MV-4-11 (cell line): ENCODE measurements at places on chromosomes 13 and 19.

GRCh38 chr13:91955546-91956355 is 557.3 kb downstream of the GPC5 start:
- DNase-seq, result no peak

DNA sequence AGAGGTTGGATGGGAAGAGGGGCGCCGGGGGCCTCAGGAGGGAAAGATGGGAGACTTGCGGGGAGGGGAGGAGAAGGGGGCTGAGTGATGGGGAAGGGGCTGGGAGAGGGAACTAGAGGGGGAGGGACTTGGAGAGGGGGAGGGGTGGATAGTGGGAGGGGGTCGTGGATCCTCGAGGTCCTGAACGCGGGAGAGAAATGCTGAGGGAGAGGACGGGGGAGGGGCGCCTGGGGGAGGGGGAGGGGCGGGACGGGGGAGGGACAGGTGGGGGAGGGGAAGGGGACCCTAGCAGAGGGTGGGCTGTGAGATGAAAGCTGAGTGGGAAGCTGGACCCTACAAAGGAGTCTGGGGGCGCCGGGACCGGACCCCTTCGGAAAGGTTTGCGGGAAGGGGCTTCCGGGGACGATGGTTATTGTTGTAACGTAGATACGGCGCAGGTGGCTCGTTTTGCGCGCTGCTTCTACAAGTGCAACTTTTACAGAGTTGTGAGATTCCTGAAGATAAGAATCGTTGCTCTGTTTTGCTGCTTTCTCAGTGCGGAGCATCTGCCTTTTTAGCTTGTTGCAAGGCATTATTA is 418 bp downstream of the ZNF444 start:
- DNase-seq, result no peak

DNA sequence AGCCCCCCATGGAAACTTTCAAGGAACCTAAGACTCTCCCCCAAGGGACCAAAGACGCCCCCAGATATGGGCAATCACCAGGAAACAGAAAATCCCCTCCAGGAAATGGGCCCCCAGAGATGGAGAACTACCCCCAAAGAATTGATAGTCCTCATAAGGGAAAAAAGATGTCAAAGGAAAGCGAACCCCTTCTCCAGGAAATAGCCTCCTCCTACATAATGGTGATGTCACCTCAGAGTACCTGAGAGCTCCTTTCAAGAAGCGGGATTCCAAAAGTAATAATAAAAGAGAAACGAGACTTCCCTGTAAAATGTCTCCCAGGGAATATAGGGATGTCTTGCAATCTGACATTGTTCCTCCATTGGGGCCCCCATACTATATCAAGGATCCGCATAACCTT is 1.1 kb downstream of the CDKN2D start:
- DNase-seq, result no peak

DNA sequence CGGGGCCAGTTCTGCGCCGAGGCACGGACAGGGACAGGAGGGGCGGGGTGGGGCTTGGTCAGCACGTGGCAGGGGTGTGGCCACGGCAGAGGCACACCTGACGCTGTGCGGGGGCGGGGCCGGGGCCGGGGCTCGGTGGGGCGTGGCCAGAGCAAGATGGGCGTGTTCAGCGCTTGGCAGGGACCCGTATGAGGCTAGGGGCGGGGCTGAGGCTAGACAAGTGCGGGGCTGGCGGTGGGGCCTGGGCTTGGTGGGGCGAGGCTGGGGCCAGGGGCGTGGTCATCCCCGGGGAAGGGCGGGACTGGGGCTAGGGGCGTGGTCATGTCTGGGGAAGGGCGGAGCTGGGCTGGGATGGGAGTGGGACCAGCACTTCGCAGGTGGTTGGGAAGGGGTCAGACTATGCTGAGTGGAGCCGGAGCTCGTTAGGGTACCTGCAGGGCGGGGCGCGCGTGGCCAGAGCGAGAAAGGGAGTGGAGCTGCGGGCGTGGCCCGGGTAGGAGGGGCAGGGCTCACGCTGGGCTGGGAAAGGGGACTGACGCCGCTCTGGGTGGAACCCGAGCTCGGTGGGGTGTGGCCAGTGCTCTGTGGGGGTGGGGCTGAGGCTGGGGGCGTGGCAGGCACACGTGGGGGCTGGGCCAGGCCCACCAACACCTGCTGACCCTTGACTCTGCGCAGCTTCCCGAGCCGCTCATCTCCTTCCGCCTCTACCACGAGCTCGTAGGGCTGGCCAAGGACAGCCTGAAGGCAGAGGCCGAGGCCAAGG is 12.8 kb downstream of the POLR2E start:
- DNase-seq, result peak; percentile 53

DNA sequence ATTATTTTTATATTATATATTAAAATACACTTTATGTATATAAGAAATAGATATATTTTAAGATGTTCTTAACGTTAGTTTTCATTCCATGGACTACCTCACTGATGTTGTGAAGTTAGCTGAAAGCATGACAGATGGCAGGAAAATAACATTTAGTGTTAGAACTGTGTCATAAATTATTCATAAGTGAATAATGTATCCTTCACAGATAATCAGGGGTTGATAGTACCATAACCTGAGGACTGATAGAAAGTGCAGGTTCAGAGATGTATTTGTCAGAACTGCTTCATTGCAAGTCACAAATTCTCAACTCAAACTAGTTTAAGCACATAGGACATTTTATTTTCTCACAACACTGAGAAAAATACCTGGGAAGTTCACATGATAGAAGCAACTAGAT is 14.6 kb upstream of the DIAPH3 start:
- DNase-seq, result no peak

DNA sequence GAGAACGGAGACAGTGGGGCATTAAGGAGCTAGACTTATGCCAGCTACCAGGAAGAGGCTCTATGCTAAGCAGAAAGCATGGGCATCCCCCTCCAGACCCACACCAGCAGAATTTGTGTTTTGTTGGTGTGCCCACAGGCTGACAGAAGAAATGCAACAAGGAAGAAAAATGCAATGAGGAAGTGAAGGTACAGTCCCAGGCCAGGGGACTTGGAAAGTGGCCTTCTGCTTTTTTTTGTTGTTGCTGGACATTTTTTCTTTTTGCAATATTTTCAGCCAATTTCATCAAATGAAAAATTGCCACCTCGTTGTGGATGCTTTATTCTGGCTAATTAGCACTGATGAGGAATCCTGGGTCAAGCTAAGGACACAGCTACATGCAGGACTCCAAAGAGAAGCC is 167.7 kb downstream of the TSHZ3 start:
- DNase-seq, result peak; percentile 64

GRCh38 chr19:8022275-8022674 is 16.8 kb upstream of the ELAVL1 start:
- DNase-seq, result no peak

GRCh38 chr13:100493418-100493817 is 95.2 kb downstream of the GGACT start:
- peak; percentile 92 for DNase-seq

DNA sequence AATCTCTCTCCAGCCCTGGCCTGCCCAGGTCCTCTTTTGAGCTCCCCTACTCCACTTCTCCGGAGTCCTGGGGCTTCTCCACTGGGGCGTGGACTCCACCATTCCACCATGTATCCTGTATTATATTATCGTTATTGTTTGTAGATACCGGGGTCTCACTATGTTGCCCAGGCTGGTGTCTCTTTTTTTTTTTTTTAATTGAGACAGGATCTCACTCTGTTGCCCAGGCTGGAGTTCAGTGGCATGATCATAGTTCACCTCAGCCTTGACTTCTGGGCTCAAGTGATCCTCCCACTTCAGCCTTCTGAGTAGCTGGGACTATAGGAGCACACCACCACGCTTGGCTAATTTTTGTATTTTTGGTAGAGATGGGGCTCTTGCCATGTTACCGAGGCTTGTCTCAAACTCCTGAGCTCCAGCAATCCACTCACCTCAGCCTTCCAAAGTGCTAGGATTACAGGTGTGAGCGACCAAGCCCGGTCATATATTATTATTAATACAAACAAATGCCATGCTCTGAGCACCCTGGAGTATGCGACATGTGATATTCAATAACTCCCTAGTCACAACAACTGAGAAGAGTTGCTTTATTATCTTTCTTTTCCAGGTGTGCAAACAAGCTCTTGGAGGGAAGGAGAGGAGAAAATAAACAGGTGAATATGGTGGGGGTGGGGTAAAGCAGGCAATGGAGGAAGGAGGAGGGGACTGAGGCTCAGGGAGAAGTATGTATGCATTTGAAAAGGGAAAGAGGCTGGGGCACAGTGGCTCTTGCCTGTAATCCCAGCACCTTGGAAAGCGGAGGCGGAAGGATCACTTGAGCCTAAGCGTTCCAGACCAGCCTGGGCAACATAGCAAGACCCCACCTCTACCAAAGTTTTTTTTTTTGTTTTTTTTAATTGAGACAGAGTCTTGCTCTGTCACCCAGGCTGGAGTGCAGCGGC is 2.8 kb upstream of the CERS4 start:
- DNase-seq, result no peak

GRCh38 chr13:109867766-109868165 is 81.4 kb upstream of the IRS2 start:
- no peak for DNase-seq

GRCh38 chr13:76216729-76217128 is 580.6 kb downstream of the LMO7 start:
- DNase-seq, result no peak

DNA sequence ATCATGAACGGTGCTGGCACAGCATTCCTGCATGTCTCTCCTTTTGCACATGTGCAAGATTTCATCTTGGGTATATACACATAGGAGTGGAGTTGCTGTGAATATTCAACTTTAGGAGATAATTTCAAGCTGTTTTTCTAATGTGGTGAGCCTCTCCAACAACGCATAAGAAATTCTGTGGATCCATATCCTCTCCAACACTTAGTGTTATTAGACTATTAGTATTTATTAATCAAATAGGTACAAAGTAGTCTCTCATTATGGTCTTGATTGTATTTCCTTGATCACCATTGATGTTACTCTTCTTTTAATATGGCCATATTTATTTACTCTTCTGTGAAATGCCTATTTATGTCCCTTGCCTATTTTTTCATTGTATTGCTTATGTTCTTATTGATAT is 114.5 kb downstream of the URI1 start:
- DNase-seq, result no peak

DNA sequence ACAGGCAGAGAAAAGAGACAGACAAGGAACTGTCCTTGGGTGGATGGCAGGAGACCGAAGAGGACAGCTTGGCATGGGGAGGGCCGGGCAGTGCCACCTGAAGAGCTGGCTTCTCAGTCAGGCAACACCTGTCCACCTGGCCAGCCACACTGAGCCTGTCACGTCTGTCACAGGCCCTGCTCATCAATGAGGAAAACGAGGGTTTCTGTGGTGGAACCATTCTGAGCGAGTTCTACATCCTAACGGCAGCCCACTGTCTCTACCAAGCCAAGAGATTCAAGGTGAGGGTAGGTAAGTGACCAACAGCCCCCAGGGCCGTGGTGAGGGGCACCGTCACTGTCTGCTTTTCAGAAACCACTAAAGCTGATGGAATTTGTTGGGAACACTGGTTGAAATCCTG is 11.2 kb upstream of the PROZ start:
- DNase-seq, result no peak

- DNase-seq, result no peak
These were observed 22.0 kb downstream of the SHANK1 start for GRCh38 chr19:50697414-50698124.

DNA sequence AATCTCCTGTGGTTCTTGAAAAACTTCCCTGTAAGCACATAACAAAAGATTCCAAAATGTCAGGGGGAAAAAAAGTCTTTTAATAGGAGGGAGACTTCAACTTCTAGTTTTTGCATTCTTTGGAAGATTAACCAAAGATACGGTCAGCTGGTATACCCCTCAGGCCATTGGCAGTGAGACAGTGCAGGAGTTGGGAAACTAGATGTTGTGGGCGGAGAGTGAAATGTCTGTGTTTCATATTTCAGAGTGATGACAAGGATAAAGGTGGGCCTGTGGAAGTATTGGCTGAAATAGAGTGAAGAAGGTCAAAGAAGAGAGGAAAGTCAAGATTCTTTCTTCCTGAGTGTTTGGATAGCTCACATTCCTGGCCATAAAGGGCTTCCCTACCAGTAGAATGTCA is 40.8 kb downstream of the CYP2B6 start:
- DNase-seq, result no peak

DNA sequence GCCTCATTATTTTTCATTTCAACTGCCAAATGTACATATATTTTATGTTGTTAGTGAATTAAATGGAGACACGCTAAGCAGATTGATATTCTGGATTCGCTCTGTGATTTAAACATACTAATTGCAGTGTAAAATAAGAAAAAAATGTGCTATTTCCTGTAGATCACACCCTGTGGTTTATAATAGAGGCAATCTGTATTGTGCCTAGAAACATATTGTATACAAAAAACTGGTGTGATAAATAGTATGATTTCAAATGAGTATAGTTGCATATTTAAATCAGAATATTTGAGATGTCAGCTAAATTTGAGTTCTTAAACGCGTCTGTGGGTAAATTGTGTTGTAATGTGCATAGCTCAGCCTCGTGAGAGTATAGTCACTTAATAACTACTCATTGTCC is 643.9 kb downstream of the TBC1D4 start:
- no peak for DNase-seq

GRCh38 chr13:114229506-114229905 is 5.2 kb upstream of the CDC16 start:
- DNase-seq, result peak; percentile 83

DNA sequence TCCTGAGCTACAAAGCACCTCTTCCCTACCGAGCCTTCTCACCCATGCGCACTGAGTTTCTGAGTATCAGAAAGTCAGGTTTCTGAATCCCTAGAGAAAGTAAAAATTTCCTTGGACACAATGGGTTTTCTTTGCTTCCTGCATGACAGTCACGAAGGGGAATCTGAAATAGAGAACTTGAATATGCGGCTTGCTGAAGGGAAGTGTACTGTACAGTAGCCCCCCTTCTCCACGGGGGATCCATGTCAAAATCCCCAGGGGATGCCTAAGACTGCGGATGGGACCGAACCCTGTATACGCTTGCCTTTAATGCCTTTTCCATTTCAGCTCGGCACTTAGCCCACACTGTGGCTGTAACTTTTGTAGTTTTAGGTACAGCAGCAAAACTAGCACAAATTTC is 107.9 kb downstream of the GGACT start:
- DNase-seq, result peak; percentile 21

DNA sequence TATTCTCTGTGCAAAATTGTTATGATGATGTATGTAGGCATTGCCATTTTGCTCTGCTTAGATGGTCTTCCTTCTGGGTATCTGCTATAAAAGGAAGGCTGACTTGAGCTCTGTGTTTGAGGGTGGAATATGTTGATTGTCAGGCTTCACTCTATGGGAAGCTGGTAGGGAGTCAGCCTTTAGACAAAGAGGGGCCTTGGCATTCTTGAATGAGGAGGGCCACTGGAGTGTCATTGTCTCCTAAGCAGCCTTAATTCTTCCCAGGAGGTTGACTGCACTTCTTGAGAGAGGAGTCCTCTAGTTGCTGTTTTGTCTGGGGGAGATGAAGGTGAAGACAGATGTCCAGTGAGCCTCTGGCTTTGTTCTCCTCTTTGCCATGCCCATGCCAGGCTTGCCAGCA is 266.8 kb downstream of the KCNRG start:
- no peak for DNase-seq

GRCh38 chr13:70747262-70747661 is 639.0 kb upstream of the KLHL1 start:
- no peak for DNase-seq

DNA sequence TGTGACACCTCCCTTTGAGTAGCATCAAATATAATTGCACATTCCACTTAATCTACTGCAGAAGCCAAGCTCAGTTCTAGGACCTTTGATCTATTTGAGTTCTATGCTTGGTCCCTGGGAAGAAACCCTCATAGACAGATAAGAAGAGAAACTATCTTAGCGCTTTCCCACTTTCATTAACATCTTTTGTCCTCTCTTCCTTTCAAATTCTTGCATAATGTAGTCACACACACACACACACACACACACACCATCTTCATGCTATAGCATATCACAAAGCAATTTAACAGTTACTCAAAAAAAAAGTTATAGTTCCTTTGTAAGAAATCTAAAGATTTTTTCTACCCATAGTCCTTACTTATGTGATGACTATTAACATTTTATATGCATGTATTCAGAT is 735.9 kb upstream of the PCDH9 start:
- no peak for DNase-seq
